Hypothalamus (tissue), 51 donors: ENCODE measurements at places on chromosomes 1 and 21.

DNA sequence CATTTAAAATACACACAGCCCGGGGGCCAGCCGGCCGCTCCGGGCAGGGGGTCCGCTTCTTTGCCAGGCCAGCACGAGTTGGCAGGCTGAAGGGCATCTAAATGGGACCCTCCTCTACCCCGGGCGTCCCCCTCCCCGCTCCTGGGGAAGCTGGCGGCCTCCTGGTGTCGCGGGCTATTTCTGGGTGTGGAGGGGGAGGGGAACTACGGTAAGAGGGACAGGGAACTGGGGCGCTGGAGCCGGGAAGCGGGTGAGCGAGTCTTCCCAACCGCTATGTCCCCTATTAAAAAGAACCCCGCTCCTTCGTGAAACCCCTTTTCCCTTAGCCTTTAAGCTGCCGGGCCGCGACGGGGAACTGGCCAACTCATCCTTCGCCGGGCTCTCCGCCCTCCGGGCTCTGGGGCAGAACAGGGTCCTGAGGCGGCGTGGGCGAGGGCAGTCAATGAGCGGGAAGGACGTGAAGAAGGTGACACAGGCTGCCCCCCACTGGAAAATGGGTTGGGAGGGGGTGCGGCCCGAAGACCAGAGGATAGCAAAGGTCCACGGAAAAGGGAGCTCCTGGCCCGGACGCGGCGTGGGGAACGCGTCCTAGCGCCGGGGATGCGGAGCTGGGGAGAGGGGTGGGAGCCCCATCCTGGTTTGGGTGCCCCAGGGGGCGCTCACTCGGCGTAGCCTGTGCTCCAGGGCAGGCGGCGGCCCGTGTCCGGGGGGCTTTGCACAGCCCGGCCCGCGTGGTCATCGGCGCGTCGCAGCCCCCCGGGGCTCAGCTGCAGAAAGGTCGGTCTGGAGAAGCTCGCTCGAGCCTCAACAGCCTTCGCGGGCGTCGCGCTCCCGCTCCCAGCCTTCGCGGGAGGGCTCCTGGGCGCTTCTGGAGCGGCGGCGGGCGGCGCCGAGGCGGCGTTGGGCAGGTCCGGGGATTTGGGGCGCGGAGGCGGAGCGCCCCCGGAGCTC, 544 bp downstream of the PPM1J start:
- no peak for DNase-seq

DNA sequence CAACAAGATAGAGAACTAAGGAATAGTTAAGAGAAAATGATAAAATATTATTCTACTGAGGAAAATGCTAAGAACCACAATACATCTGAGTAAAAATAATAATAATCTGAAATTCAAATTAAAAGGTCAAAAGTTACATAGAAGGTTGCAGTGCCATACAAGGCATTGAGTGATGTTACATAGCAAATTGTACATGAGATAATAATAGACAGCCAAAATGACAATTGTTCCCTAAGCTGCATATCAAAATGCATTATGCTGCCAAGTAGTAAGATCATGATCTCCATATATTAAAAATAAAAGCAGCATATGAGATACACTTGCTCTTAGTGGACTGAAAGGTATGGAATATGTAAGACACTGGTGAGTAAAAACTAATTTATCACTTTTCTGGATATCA, 547.7 kb downstream of the KCNT2 start:
- no peak for DNase-seq

DNA sequence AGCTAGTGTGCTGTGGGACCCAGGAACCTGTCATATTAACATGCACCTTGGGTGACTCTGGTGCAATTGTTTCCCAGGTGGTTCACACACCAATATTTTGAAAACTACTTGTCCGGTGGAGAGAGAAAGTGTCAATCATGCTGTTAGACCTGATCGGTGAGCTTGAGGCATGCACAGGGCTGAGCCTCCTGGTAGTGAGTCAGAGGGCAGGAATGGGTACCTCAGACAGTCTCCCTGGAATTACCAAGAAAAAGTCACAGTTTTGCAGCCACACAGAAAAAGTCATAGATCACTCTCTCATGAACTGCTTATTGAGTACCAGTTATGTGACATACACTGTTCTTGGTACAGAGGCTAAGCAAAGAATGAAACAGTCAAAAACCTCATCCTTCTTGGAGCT, 140.1 kb upstream of the NFIA start:
- no peak for DNase-seq

- DNase-seq, result no peak
Observed at GRCh38 chr1:244639561-244639960, 13.4 kb upstream of the DESI2 start.

GRCh38 chr1:109802901-109803561, 39.3 kb upstream of the EPS8L3 start:
- no peak for DNase-seq

- DNase-seq, result no peak
Observed at GRCh38 chr1:21244154-21244553, 46.1 kb downstream of the ECE1 start.

DNA sequence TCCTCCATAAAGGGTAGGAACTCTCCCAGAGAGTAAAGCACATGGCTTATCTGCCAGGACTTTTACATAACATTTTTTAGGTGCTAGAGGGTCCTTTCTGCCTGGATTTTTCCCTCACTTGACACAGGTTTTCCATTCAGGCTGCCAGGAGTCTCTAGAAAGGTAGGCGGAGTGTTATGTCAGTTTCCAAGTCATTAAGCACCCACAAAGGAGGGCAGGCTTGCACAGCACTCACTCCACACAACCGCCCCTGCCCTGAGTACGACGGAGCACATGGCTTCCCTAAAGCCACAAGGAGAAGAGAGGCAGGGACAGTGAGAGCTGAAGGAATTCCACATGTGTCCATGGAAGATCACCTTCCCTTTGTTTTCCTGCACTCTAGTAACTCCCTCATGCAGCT, 55.7 kb downstream of the CAPZB start:
- no peak for DNase-seq

GRCh38 chr1:181166377-181167196, 78.1 kb downstream of the IER5 start:
- peak; percentile 21 for DNase-seq

- no peak for DNase-seq
Observed at GRCh38 chr1:49765034-49765433, 258.7 kb downstream of the AGBL4 start.

- DNase-seq, result no peak
Observed at GRCh38 chr1:99163671-99164070, 100.6 kb upstream of the PLPPR4 start.

GRCh38 chr1:161174911-161175310, 2.4 kb downstream of the B4GALT3 start:
- DNase-seq, result no peak

GRCh38 chr1:76080552-76081079, 6.1 kb downstream of the ST6GALNAC3 start:
- no peak for DNase-seq

DNA sequence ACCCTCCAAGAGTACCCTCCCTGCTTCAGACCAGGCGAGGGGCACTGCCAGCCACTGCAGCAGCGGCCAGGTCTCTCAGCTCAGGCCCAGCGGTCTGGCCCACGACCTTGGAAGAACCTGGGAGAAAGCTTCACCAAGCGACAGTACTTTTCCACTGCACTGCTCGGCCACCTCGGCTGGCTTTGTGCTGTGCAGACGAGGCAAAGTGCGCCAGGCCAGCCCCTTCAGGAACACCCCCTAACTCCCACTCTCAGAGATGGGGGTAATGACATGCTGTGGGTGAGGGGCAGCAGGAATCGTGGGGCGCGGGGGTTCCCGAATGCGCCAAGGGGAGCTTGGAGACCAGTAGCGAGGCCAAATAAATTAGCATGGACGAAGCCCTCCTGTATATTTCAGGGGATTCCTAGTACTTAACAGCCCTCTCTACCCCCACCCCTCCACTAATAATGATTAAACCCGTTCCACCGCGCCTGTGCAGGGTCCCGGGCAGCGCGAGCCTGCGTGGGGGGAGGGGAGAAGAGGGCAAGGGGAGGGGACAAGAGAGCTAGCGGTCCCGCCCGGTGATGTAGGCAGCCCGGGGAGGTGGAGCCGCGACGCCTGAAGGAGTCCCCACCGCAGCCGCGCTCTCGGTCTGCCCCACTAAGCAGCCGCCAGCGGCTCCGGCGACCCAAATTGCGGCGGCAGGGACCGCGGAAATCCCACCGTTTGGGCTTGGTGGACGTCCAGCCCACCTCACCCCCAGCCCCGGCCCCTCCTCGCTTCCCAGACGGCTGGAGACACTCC, at the start of gene FAM43B:
Gene FAM43B, plus strand, starts transcription at position 629 of the 783 bp plus-strand sequence. CDS start 401 bp downstream, outside the sequence.
- peak; percentile 71 for DNase-seq

DNA sequence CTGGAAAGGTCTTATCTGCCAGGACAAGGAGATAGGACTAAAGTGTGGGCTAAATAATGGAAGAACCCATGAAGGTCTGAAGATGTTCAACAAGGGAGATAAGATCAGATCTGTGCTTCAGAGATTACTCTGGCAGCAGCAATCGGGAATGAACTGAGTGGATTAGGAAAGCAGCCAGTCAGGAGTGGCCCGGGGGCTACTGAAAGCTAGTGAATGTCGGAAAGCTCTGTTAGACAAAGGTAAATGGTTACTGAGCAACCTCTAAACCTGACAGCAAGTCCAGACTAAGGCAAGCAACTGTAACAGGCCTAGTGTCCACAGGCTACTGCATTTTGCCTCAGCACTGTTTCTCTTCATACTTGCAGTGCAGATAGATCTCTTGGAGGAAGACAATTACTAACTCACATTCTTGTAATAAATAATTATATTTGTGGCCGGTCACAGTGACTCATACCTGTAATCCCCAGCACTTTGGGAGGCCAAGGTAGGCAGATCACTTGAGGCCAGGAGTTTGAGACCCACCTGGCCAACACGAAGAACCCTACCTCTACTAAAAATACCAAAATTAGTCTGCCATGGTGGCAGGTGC, 12.5 kb downstream of the IQGAP3 start:
- DNase-seq, result no peak

DNA sequence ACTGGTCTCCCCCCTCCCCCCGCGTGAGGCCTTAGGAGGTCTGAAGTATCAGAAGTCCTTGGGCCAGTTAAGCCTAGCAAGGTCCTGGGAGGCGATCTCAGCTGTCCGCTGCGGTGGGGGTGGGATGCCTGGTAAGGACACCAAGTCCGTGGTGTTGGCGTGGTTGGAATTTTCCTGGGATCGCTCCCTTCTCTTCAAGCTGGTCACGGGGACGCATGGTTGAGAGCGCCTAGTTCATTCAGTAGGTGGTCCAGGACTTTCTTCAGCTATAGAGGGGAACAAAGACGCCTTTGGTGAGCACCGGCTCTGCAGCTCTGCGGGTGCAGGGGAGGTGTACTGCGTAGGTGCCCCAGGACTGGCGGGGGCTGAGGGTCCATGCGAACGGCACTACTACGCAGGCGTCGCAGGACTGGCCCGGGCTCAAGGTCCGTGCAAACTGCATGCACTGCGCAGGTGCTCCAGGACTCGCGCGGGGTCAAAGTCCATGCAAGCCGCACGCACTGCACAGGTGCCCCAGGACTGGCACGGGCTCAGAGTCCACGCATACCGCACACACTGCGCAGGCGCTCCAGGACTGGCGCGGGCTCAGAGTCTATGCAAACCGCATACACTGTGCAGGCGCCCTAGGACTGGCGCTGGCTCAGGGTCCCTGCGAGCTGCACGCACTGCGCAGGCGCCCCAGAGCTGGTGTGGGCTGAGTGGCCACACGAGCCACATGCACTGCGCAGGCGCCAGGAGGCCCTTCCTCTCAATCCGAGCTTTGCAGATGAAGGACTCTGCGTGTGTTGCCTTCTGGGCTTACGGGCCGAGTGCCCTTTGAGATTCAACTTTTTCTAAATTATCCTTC, 36.6 kb upstream of the HMGN1 start:
- DNase-seq, result peak; percentile 73

DNA sequence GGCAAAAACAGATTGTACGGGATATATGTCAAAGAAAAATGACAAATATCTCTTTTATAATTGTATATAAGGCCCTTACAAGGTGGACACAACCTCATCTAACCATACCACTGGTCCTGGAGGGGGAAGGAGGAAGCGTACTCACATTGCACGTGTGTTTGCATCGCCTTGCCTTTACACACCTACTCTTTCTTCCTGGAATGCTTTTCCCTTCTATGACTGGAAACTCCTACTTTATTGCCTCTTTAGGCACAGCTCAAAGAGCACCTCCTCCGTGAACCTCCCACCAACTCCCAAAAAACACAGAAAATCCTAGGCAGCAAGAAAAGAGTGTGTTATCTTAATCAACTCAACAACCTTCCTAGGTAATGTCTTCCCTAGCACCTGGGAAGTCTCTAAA, 99.7 kb upstream of the LBR start:
- DNase-seq, result no peak

DNA sequence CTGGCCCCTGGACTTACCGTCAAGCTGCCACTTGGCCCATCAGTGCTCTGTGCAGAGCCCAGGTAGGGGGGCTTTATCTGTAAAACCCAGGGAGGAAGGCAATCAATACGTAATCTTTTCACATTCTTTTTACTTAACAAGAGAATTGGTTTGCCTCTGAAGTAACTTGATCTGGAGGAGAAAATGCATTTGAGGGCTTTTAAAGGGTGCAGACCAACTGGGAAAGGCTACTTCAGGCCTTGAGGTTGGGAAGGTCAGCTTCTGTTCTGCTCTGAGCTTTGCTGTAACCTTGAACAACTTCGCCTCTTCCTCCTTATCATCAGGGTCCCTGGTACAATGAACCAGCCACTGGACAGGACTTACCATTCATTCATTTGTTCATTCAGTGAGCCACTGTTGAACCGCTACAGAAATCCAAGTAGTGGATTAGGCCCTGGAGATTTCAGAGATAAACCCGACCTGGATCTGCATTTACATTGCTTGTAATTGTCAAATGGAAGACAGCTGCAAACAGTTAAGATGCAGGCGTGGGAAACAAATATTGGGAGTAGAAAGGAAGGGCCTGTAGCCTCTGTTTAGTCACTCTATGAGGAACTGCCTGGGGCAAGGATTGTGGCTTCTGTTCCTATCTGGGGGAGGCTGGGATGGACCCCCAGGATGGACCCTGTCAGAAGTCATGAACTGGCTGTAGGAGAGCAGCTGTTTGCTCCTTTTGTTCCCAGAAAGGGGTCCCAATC, 90.9 kb downstream of the MAN1C1 start:
- DNase-seq, result no peak

- no peak for DNase-seq
Observed at GRCh38 chr1:76186554-76187170, 112.1 kb downstream of the ST6GALNAC3 start.

- DNase-seq, result no peak
Observed at GRCh38 chr21:34782506-34783360, 113.9 kb downstream of the CLIC6 start.

- no peak for DNase-seq
Observed at GRCh38 chr1:59730302-59730701, 84.4 kb upstream of the HOOK1 start.

GRCh38 chr21:41475714-41476420, 32.1 kb downstream of the TMPRSS2 start:
- DNase-seq, result no peak

GRCh38 chr1:248906753-248907661, 972 bp downstream of the PGBD2 start:
- DNase-seq, result no peak

GRCh38 chr1:11841245-11842153, 6.1 kb downstream of the NPPA start:
- DNase-seq, result no peak
